ENCODE measurements at places on chromosomes 11 and 22. TPM values are rescaled to one million over a fixed set of nuclear protein-coding genes. Genes with fewer than 3 reads are reported as not detected.

GRCh38 chr11:126438691-126439090, 83.2 kb downstream of the ST3GAL4 start:
- no peak overlapping the region for H3K4me3 ChIP-seq
- DNase-seq: no peak
- H3K36me3 ChIP-seq: no peaks in the 10 kb centered on the region
- peaks cover 5% of the 10 kb centered on the region for H3K4me1 ChIP-seq
- H3K27ac ChIP-seq: no peak overlapping the region

DNA sequence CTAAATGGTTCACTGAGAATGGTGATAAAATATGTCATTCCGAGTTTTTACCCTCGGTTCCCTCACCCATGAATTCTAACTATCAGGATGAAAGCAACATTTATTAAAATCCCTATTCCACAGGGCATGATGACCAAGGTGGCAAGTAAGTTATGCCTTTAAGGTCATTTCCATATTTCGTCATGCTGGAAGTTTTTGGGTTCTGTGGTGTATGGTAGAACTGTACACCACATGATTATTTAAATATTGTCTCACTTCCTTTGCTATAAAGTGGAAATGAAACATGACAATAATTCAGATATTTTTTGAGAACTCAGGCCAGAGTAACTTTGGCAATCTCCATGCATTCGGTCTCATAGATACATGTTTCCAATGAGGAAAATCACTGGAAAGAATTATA, 68.5 kb upstream of the CARD18 start:
- no peak overlapping the region for H3K4me3 ChIP-seq
- DNase-seq: no peak
- no peaks in the 10 kb centered on the region for H3K36me3 ChIP-seq
- H3K27ac ChIP-seq: no peak overlapping the region

GRCh38 chr11:78733031-78733430, 158.4 kb upstream of the NARS2 start:
- H3K27me3 ChIP-seq: no peaks in the 10 kb centered on the region
- H3K27ac ChIP-seq: no peak overlapping the region
- H3K36me3 ChIP-seq: peaks cover 6% of the 10 kb centered on the region
- H3K4me1 ChIP-seq: no peaks in the 10 kb centered on the region
- no peak overlapping the region for H3K4me3 ChIP-seq

DNA sequence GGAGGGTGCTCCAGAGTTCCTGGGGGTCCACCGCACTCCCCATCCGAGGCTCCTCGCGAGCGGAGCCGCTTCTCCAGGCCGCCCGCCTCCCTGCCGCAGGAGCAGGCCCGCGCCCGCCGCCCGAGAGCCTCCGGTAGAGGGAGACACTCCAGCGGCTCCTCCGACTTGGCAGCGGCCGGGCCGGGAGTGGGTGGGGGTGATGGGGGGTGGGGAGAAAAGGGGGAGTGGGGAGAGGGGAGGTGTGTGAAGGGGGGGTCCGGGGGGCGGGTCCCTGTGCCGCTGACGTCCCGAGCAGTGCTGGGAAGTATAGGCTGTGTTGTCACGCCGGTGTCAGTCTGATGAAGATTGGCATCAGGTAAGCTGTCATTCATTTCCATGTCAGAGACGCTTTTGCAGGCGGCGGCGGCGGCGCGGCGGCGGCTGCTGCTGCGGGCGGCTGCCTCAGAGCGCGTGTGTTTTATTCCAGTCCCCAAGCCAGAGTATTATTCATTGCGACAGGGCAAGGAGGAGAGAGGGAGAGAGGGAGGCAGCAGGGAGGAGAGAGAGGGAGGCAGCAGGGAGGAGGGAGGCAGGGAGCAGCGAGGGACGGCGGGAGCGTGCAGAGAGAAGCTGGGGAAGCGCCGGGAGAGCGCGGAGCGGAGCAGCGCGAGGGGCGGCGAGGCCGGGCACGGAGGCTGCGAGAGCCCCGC, at the start of gene PKNOX2:
Gene PKNOX2, plus strand, starts transcription at position 330 of the 689 bp plus-strand sequence. CDS start 186,555 bp downstream, outside the sequence.
- no peak within 1 kb of the TSS for H3K27ac ChIP-seq
- peak within 1 kb of the TSS; percentile 85 for H3K4me3 ChIP-seq
- peak; percentile 12 for DNase-seq
- H3K27me3 ChIP-seq: peaks cover 44% of the 10 kb centered on the region
- peaks cover 7% of the 10 kb centered on the region for H3K4me1 ChIP-seq
- H3K36me3 ChIP-seq: no peaks in the 10 kb centered on the region

DNA sequence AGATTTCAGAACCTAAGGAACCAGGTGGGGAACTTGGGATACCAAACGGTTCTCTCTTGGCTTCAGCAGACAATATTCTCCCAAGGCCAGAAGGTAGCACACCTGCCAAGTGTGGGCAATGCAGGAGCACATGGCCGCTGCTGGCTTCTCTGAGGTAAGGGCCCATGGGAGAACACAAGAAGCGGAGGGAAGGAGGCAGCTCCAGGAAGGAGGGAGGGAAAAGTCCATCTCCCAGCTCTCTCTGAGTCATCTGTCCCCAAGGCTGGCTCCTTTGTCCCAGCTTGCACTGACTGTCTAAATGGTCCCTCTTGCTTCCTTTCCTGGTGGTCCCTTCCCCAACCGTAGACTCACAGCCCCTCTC, 557.9 kb upstream of the CADM1 start:
- no peaks in the 10 kb centered on the region for H3K36me3 ChIP-seq
- no peaks in the 10 kb centered on the region for H3K4me1 ChIP-seq
- 0 out of 2 replicates have a peak, but pooled peaks cover 2% of the 10 kb centered on the region for H3K27me3 ChIP-seq
- no peak overlapping the region for H3K4me3 ChIP-seq
- no peak for DNase-seq
- no peak overlapping the region for H3K27ac ChIP-seq

- no peak for DNase-seq
- H3K36me3 ChIP-seq: no peaks in the 10 kb centered on the region
- no peak overlapping the region for H3K4me3 ChIP-seq
- H3K27ac ChIP-seq: no peak overlapping the region
- peaks cover 8% of the 10 kb centered on the region for H3K4me1 ChIP-seq
- H3K27me3 ChIP-seq: peaks cover 41% of the 10 kb centered on the region
Observed at GRCh38 chr22:38841211-38841610, 2.6 kb downstream of the NPTXR start.

- no peak overlapping the region for H3K4me3 ChIP-seq
- no peak overlapping the region for H3K27ac ChIP-seq
- no peak for DNase-seq
- H3K4me1 ChIP-seq: peaks cover 8% of the 10 kb centered on the region
Observed at GRCh38 chr11:86205421-86206336, 38.9 kb upstream of the EED start.

DNA sequence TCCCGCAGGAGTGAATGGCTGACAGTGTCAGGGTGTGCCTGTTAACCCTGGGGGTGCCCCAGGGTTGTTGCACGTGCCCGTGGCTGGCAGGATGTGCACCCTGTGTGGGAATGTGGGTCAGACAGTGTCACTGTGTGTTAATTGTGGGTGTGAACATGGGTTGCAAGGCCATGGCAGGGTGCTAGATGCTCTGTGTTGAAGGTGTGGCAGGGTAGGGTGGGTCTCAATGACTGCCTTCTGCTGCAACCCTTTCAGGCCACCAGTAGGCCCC, 8.3 kb downstream of the RIN1 start:
- peaks cover 53% of the 10 kb centered on the region for H3K4me1 ChIP-seq
- H3K27ac ChIP-seq: peak overlapping the region; percentile 88
- H3K36me3 ChIP-seq: peaks cover 3% of the 10 kb centered on the region
- peak overlapping the region; percentile 44 for H3K4me3 ChIP-seq
- peaks cover 13% of the 10 kb centered on the region for H3K27me3 ChIP-seq

- no peak overlapping the region for H3K4me3 ChIP-seq
- H3K4me1 ChIP-seq: no peaks in the 10 kb centered on the region
- peaks cover 35% of the 10 kb centered on the region for H3K27me3 ChIP-seq
- DNase-seq: no peak
- no peak overlapping the region for H3K27ac ChIP-seq
- no peaks in the 10 kb centered on the region for H3K36me3 ChIP-seq
Observed at GRCh38 chr11:117808784-117809183, 11.8 kb upstream of the DSCAML1 start.

DNA sequence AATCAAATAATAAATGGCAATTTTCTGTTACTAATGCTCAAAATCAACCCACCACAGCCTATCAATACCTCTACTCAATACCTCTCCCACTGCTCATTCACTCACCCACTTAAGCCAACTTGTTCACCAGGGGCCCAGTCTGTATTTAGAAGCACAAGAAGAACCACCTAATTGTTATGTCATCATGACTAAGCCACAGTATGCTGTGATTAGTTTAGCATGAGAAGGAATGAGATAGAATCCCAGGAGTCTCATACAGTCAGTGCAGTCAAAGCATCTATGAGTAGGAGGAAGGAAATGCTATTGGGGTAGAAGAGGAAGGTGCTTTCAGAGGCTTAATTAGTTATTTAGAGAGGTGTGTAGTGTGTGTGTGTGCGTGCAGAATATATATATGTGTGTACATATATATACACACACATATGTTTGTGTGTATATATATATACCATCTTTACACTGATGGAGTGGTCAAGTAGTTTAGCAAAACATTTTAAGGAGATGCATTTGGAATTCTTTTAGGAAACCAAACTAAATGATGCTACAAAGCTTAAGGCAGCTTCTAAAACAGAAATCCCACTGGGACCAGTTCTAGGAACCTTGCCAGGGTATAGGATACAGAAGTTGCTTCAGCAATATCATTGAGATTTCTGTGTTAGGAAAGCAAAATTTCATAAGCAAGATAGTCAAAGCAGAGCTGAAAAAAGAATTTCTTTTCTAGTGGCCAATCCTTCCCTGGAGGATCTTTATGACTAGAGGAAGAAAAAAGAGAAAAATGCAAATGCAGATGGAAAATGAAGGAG, 27.5 kb downstream of the KCNA4 start:
- DNase-seq: no peak
- H3K36me3 ChIP-seq: no peaks in the 10 kb centered on the region
- no peak overlapping the region for H3K27ac ChIP-seq
- H3K27me3 ChIP-seq: no peaks in the 10 kb centered on the region
- no peak overlapping the region for H3K4me3 ChIP-seq

DNA sequence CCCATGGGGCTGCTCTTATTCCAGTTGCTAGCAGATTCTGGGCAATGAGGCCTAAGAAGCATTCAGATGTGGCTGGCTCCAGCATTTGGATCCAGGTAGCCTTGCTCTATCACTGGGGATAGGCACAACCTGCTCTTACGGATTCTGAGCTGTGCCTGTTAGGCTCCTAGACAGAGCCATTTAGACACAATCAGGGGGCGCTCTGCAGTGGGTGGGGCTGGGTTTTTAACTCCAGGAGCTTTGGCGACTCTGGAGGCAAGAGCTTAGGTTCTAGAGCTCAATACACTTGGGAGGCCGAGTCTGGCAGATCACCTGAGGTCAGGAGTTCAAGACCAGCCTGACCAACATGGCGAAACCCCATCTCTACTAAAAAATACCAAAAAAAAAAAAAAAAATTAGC, 32.0 kb downstream of the KCNC1 start:
- no peak overlapping the region for H3K4me3 ChIP-seq
- no peak for DNase-seq
- 0 out of 2 replicates have a peak, but pooled peaks cover 4% of the 10 kb centered on the region for H3K4me1 ChIP-seq
- H3K36me3 ChIP-seq: no peaks in the 10 kb centered on the region
- peaks cover 15% of the 10 kb centered on the region for H3K27me3 ChIP-seq

DNA sequence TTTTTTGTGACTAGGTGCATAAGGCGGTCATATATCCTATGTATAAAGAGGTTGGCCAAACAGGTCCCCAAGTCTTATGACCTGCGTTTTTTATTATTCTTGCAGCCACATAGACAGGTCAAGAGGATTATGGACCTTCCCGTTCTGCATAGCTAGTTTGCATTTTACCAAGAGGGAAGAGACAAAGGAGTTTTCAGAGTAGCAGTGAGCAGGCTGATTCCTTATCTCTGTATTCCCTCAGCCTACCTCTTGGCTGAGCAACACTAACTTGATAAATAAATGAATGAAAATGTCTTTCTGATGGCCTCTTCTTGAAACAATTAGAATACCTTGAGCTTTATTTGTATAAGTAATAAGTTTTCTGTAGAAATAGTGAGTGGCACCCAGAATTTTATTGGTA, 180.5 kb downstream of the WNT11 start:
- DNase-seq: no peak
- H3K27me3 ChIP-seq: no peaks in the 10 kb centered on the region
- no peak overlapping the region for H3K4me3 ChIP-seq
- peaks cover 31% of the 10 kb centered on the region for H3K36me3 ChIP-seq
- H3K4me1 ChIP-seq: peaks cover 45% of the 10 kb centered on the region

DNA sequence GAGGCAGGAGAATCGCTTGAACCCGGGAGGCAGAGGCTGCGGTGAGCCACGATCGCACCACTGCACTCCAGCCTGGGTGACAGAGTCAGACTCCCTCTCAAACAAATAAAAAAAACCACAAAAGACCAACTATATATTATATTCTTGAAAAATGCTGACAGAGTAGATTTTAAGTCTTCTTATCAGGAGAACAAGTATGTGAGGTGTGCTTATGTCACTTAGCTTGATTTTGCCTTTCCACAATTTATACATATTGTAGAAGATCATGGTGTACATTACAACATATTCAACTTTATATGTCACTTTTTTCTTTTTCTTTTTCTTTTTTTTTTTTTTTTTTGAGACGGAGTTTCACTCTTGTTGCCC, 24.1 kb upstream of the CARS1 start:
- H3K4me1 ChIP-seq: peaks cover 9% of the 10 kb centered on the region
- H3K27ac ChIP-seq: no peak overlapping the region
- no peaks in the 10 kb centered on the region for H3K36me3 ChIP-seq

GRCh38 chr11:20110908-20111669, 49.2 kb downstream of the DBX1 start:
- peaks cover 2% of the 10 kb centered on the region for H3K27me3 ChIP-seq
- DNase-seq: peak; percentile 97
- H3K4me1 ChIP-seq: peaks cover 66% of the 10 kb centered on the region
- H3K27ac ChIP-seq: peak overlapping the region; percentile 85
- peak overlapping the region; percentile 78 for H3K4me3 ChIP-seq

DNA sequence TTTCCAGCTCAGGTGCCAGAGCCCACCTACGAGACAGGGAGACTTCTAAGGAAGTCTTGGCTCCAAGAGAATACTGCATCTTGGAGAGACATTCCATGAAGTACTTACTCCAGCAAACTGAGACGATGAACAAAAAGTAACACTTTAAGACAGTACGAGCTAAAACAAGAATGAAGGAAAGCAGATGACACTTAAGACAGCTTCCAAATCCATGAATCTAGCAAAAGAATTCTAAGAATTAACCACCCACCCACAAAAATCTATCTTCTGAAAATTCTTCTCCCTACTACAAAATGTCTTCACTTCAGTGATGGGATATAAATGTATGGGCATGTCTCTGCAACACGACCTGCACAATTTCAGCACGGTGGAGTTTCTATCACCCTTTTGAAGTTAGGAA, 132.9 kb downstream of the C11orf58 start:
- no peak overlapping the region for H3K4me3 ChIP-seq
- H3K27me3 ChIP-seq: peaks cover 6% of the 10 kb centered on the region
- H3K27ac ChIP-seq: no peak overlapping the region
- DNase-seq: no peak
- H3K4me1 ChIP-seq: peaks cover 7% of the 10 kb centered on the region

The HTR3B gene
- not detected for total RNA-seq

The SNX19 gene
- total RNA-seq: 44.2 TPM

The SLC36A4 gene
- 16.3 TPM for total RNA-seq

The LRRN4CL gene
- 3.8 TPM for total RNA-seq

The DNAJC4 gene
- 21.0 TPM for total RNA-seq

The NUDT8 gene
- total RNA-seq: 3.6 TPM

The RHBDD3 gene
- 20.9 TPM for total RNA-seq

The OR51E2 gene
- total RNA-seq: not detected

The FAM83F gene
- total RNA-seq: not detected

The PDHX gene
- 39.1 TPM for total RNA-seq

The LRRC74B gene
- total RNA-seq: not detected

The TRIM21 gene
- total RNA-seq: 18.6 TPM

The DNAJB13 gene
- total RNA-seq: 0.23 TPM

The DCHS1 gene
- total RNA-seq: 2.3 TPM

The PAX6 gene
- not detected for total RNA-seq

The SREBF2 gene
- total RNA-seq: 32.5 TPM

The ROBO3 gene
- total RNA-seq: 1.9 TPM

The CD82 gene
- total RNA-seq: 29.4 TPM

The ZNHIT2 gene
- total RNA-seq: 9.3 TPM

Measured in HFFc6 (cell line).